ENCODE measurements at places on chromosomes 1 and 21. TPM values are rescaled to one million over a fixed set of nuclear protein-coding genes. Genes with fewer than 3 reads are reported as not detected.

Gene SPRR2G
- not detected for total RNA-seq

Gene ZBTB7B
- total RNA-seq, result 53.4 TPM

- DNase-seq, result no peak
These were observed 7.3 kb downstream of the IBA57 start for GRCh38 chr1:228172591-228173527.

- no peak for DNase-seq
These were observed 626.9 kb upstream of the ADGRL4 start for GRCh38 chr1:79633456-79633855.

GRCh38 chr1:165395478-165395877 lies 39.0 kb upstream of the LMX1A start:
- DNase-seq, result no peak

- no peak for DNase-seq
These were observed 2.7 kb upstream of the PTPN22 start for GRCh38 chr1:113874012-113874879.

DNA sequence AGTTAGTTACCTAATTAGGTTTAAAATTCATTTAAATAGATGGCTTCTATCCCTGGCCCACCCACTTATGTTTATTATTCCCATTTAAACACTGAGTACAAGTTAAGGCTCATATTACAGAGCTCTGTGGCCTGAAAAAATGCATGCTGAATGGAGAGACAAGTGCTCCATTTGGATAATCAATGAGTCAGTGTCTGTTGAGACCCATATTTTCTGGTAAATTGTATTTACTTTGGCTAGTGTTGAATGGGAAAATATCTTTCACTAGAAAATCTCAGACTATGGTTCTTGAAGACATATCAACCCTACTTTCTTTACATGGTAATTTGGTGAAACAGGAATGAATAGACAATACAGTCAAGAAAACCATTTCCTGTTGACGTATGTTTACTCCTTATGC lies 356.0 kb downstream of the S1PR1 start:
- DNase-seq, result no peak

DNA sequence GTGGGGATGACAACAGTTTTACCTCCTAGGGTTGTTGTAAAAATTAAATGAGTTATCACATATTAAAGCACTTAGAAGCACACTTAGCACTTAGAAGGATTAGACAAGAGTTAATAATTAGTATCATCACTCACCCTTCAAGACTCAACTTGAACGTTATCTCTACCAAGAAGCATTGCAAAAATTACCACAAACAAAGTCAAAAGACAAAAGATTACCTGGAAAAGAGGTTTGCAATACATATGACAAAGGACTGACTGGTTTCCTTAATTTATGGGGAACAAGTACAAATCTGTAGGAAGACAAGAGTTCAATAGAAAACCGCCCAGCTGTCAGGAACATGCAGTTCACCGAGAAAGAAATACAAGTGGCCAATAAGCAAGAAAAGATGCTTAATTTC lies 93.3 kb upstream of the ATP1A1 start:
- no peak for DNase-seq

- no peak for DNase-seq
These were observed 850.9 kb downstream of the USP25 start for GRCh38 chr21:16580661-16581060.

DNA sequence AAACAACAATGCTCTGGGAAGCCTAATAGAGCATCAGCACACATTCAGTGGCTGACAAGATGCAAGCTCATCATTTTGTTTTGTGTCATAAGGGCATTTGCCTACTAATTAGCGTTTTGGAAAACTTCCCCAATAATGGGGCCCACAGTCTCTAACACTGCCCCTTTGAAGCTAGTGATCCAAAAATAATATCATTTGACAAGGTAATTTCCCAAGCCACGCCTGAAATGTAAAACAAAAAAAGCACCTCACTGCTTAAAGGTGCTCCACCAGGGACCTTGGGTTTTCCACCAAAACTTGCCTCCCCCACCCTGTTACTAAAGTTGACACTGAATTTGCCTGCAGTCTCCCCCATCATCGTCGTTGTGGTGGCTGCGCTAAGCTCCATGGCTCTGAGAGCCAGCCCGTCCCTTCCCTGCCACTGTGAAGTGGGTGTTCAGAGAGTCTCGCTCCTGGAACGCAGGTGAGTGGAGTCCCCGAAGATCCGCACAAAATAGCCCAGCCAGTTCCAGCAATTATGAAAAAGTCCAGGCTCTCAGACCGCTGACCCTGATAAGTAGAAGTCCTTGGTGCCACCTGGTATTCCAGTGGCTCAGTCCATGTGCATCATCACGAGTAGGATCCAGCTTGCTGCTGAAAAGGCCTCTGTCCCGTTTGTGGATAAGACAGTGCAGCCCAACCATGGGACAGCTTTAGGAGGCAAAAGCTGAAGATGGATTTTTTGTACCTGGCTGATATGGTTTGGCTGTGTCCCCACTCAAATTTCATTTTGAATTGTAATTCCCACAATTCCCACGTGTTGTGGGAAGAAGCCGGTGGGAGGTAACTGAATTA lies 52.2 kb downstream of the RAB3GAP2 start:
- DNase-seq, result no peak

Measured in tibial nerve (tissue), 4 donors.